Stimulated activated CD4-positive, alpha-beta T cell treated with anti-CD3 and anti-CD28 coated beads, TNF-alpha, amount 100 ng/mL, for 24 hours (primary cell): ENCODE measurements at places on chromosomes 6 and 20.

DNA sequence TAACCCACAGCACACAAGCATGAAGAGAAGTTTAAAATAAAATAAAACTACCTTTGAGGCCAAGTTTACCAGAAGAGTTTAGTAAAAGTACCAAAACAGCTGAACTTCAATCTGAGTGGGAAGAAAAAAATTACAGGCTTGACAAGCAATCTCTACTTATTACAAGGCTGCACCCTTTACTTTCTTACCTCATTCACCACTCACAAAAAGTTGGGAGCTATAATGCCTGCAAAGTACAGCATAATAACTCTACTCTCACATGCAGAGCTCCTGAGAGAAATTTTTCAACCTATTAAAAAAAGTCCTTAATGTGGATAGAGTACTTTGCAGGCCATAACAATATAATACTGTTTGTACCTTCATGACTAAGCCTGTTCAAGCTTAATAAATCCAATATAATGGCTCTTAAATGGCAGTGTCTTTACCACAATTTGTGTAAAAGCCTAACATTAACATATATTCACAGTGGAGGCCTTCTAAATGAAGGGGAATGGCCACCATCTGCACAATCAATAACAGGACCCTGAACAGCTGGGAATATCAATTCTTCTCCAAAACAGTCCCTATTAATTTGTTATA, 103.1 kb downstream of the DST start:
- DNase-seq: no peak

- no peak for DNase-seq
Measured at GRCh38 chr6:6811128-6812009, 222.8 kb downstream of the LY86 start.

DNA sequence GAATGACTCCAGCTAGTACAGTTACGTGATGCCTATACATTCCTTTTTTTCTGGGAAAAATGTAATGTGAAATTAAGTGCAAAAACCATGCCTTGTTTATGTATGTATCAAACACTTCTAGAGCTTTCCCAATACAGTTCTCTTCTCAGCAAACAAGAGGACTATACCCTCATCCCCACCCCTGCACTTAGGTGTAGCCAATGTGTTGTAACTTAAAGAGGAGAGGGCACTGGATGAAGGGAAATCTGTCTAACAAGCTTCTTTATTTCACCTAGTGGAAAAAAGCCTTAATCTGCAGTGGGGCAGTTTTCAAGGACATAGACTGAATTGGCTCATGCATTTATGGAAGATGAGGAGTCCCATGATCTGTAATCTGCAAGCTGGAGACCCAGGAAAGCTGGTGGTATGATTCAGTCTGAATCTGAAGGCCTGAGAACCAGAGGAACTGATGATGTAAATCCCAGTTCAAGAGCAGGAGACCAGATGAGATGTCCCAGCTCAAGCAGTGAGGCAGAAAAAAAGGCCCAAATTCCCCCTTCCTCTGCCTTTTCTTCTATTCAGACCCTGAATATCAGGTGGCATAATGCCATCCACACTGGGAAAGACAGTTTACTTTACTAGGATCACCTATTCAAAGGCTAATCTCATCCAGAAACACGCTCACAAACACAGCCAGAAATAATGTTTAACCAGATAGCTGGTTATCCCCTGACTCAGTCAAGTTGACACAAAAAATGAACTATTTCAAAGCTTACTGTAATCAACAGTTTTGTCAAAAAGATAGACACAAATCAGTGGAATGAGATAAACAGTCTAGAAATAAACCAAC, 25.8 kb upstream of the SLC17A3 start:
- no peak for DNase-seq

DNA sequence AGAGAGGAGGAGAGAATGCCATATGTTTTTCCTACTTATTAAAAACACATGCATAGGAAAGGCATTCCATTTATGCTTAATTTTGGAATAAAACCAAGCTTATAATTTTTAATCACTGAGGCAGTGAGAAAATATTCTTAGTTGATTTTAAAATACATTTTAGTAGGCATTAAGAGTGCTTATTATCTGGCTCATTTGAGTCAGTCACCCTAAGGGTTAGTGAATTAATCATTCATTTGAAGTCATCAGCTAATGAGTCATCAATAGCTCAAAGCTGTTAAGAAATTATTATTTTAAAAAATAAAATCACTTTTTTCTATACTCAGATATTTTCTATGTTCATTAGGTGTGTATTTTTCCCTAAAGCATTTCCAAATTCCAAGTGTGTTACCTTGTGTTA, 81.6 kb downstream of the TMEM200A start:
- DNase-seq: no peak

DNA sequence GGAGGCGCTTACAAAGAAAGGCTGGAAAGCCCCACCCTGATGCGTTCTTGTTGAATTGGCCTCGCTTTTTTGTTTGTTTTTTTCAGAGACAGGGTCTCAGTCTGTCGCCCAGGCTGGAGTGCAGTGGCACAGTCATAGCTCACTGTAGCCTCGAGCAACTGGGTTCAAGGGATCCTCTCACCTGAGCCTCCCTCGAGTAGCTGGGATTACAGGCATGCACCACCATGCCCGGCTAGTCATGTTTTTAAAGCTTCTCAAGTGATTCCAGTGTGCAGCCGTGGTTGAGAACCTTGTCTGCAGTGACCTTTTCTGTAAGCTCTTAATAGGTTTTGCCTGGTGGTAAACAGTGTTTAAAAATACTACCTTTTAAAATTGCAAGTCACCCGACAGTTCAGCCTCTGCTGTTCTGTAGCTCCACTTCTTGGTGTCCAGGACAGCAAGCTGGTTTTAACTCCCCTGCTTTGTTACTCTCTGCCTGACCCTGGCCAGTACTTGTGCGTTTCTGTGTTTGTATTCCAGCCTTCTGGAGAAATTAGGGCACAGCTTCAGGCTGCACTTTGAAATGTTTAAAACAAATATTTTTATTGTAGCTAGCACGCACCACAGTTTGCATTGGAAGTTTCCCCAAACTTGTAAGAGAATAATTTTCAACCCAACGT, 54.4 kb downstream of the KDM1B start:
- DNase-seq: no peak

DNA sequence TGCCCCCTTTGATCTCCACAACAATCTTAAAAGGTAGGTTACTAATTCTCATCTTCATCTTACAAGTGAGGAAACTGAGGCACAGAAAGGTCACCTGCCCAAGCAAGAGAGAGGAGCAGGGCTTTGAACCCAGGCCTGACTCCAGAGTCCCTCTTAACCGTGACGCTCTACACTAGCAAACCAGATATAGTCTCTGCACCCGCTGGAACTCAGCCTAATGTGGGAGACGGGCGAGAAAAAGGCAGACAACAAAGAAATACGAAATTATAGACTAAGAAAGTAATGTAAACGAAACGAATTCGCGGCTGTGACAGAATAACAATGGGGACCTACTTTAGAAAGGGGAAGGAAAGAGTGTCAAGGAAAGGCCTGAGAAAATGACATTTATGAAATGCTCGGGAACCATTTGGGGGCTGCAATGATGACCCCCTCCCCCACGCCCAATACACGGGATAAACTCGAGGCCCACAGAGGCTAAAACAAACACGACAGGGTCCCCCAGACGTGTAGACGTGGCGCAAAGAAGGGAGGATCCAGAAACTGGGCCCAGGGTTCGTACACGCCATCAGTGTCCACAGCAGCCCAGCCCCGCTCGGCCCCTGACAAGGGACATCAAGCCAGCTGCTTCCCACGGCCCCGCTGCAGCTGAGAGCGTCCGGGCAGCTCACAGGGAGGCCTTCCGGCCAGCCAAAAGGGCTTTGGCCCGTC, 637 bp downstream of the TRPC4AP start:
- DNase-seq: no peak

DNA sequence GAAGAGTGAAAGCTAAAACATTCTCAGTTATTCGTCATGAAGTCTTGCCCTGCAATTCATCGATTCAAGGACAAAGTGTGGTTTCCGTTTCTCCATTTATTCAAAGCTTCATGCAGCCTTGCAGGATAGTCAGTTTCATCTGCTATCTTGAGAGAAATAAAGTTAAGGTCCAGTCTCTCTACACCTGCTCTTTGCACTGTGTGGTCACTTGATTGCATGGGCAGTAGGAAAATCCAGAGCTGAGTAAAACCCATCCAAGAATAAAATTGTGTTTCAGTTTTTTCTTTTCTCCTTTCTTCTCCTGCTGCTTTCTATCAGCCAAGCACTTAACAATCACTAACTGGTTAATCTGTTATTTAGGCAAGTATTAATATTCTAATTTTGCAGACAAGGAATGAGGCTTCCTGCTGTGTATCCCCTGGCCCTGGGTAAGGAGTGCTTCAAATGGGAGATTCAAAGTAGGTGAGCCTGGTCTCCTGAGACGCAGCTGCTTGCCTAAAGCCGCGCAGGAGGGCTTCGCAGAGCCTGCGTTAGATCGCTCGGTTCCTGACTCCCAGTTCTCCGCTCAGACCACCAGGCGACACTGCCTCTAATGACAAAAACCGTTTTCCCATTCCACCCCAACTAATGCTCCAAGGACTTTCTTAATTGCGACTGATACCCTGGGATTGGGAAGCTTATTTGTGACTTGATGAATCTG, 808.3 kb downstream of the TFAP2A start:
- DNase-seq: no peak

- no peak for DNase-seq
Measured at GRCh38 chr6:168221497-168222079, 98.0 kb downstream of the DACT2 start.
